ENCODE measurements at places on chromosomes 11 and 22.

GRCh38 chr11:81888391-81888790 is 845.3 kb downstream of the FAM181B start:
- DNase-seq: no peak

DNA sequence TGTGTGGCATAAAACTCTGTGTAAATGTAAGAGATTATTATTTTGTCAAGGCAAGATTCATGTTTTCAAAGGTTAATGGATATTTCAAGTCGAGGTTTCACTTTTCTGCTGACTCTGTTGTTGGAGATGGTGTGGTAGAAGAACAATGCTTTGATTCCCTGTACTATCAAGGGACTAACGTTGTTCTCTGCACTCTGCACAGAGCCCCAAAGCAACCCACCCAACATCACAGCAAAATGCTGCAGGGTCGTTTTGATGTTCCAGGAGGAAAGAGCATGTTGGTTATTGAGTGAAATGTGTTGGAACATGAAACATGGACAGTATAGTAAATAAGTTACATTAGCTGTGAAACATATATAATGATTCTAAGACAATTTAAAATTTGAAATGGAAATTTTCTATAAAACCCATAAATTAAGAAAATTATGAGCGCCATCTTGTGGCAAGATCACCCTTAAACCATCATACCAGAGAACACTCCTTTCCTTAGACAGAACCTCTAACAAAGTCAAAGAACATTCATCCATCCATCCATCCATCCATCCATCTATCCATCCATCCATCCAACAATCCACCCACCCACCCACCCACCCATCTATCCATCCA is 164.4 kb upstream of the ZBED5 start:
- no peak for DNase-seq

DNA sequence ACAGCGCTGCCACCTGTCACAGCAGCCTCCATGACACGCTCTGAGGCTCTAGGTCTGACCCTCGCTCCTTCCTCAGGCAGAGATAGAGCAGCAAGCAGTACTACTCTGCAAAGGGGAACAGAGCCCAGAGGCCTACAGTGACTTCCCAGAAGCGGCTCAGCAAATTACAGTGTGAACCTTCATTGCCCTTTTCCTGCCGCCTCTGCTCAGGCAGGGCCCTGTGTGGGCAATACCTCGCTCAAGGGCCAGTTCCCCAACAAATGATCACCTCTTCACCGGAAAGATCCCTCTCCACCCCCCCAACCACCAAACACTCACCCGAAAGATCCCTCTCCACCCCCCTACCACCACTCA is 12.3 kb downstream of the KIAA0930 start:
- DNase-seq: no peak

DNA sequence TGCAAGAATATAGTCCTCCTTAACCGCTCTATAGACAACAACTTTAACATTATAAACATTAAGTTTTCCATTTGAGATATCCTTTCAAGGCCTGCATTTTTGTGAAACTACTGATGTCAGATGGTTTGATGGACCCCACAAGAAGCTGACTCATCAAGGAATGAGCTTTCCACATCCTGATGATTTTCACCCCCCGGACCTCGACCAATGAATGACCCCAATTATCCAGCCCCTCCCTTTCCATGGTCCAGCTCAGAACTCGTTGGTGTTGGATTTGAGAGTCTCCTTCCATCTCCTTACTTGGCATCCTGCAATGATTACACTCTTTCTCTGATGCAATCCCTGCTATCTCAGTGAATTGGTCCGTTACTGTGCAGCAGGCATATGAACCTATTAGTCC is 31.8 kb upstream of the GUCY1A2 start:
- no peak for DNase-seq

GRCh38 chr11:29173660-29174062 is 843.2 kb downstream of the KCNA4 start:
- DNase-seq: no peak
